ENCODE measurements at places on chromosomes 7 and 10.

- no peak for DNase-seq
Observed at GRCh38 chr7:149330914-149331567, 69.0 kb downstream of the ZNF783 start.

GRCh38 chr7:158461824-158462223 is 125.8 kb downstream of the PTPRN2 start:
- no peak for DNase-seq

DNA sequence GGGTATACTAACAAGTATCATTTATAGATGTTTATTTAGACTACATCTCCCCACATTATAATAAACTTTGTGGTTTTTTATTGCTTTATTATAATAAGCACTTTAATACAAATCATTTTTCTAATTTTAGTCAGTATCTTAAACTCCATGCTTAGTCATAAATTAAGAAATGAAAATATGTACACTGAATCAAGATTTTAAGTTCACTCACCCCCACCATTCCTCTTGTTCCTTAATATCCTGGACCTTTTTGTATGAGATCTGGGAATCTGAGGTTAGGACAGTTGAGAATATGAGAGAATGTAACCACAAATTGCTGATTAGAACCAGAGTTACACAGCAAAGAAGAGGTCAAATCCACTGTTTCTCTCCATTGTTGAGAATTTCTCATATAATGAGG is 93.6 kb upstream of the WNT16 start:
- no peak for DNase-seq

DNA sequence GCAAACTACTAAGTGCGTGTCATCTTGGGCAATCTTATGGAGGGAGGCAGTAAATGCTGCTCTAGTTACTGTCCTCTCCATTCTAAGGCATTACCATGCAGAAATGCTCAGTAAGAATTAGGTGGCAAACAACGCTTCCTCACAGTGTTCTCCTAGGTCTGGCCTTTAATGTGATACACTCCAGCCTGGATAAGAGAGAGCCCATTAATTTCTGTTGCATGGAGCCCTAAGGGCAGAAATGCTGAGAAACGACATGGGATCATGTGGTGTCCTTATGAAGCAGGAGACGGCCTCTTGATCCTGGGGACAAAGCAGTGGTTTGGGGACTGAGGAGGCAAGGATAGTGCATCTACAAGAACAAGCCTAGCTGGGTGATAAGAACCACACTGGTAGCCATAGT is 44.0 kb downstream of the SLC25A13 start:
- no peak for DNase-seq

- DNase-seq: no peak
Observed at GRCh38 chr10:51860257-51860656, 160.9 kb upstream of the CSTF2T start.

DNA sequence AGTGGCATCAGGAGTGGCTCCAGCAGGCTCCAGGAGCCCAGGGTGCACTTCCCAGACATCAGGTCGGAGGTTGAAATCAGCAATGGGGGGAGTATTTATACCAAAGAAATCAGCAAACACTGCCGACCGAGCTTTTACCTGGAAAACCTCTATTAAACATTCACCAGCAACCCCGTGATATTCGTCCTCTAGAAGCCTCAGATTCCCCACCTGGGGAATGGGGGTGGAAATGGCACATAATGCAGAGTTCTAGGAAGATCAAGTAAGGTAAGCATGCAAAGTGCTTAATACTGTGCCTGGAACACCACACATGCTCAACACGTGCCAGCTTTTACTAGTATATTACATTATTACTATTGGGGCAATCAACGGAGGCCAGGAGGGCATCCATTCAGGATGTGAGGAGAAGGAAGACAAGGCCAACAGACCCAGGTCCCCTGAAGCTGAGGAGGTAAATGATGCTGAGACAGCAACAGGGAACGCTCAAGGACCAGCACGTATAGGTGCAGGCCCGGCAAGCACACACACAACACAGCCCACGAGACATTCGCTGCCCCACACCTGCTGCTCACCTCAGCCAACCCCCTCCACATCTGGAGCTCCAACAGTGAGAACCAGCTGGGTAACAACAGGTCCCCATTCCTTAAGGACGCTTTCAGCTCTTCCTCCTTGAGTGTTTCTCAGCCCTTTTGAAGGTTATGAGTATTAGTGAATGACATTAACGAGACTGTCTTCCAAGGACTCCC is 125.5 kb downstream of the TNS3 start:
- DNase-seq: no peak

DNA sequence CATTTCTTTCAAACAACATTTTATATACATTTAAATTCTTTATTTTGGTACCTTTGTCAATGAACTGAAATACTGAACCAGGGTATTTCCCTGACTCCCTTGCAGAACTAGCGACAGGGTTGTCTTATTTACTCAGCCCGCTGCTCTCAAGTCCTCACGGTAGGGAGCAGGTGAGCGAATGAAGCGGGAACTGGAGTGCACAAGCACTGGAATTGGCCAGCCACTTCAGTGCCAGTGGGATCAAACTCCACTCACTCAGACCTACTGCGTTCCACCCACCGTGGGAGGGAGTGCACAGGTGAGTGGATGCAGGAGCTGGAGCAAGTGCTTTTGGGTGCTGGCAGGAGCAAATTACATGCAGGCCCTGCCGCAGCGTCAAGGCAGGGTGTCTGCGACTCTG is 28.1 kb upstream of the NEUROD6 start:
- DNase-seq: no peak

DNA sequence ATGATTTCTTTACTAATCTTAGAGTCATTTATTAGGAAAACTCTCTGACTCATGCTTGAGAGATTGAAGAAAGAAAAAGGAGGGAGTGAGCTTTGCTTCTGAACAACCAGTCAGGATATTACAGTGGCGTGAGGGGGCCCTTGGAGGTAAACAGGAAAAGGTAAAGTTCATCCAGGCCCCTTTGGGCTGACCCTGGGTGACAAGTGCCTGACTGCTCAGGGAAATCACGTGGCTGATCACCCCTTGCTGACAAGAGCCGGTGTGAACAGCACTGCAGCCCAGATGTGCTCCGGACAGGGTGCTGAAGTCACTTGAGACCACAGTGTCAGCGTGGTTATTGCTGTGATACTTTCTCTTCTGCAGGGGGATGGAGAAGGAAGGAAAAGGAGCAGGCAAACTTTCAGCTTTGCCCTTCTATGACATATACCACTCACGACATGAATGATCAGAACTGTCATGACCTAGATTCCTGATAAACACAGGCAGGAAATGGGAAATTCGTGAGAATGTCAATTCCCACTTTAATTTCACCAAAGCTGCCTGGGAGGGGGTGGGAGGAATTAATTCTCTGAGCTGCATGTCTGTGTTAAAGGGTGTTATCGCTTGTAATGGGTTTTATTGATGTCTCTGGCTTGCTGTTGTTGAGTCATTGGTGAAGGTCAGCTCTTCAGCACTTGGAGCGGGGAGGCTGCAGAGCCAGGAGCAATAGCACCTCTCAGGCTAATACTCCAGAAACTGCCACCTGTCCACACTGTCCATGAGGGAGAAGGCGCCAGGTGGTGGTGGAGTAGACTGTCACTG is 139.8 kb upstream of the AOAH start:
- DNase-seq: no peak

- no peak for DNase-seq
Observed at GRCh38 chr10:93757136-93757535, 600 bp upstream of the LGI1 start.

DNA sequence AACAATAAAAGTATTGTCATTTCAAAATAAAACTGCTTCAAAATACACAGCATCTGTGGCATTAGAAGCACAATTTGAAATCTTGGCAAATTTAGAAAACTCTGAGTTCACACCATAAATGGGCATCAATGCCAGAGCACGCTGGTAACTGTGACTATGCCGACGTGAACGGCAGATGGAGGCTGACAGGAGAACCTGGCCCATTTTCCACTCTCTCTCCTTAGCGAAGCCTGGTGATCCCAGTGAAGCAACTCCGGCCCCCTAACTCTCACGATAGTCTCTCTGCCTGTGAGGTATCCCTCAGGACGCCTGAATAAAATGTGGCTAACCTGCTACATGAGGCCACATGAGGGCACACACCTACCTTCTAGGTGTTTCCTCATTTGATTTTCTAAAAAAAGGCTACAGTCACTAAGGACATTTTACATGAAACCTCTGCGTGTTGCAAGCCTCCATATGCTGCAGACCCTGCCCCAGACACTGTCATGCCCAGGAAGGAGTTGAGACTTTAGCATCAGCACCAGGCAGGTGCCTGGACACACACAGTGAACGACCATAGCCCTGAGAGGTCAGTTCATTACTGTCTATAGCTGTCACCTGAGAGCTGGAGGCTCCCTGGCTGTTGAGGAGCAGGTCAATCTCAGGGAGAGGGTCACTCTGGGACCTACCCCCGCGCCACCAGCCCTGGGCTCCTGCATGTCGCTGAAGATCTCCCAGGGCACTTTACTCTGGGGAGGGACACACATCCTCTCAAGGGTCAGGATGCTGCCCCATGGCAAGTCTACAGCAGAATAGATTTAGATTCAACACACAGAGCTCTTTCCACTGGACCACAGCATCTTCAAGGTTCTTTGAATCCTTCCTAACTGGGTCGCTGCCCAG is 62.9 kb upstream of the CAMK2B start:
- no peak for DNase-seq

DNA sequence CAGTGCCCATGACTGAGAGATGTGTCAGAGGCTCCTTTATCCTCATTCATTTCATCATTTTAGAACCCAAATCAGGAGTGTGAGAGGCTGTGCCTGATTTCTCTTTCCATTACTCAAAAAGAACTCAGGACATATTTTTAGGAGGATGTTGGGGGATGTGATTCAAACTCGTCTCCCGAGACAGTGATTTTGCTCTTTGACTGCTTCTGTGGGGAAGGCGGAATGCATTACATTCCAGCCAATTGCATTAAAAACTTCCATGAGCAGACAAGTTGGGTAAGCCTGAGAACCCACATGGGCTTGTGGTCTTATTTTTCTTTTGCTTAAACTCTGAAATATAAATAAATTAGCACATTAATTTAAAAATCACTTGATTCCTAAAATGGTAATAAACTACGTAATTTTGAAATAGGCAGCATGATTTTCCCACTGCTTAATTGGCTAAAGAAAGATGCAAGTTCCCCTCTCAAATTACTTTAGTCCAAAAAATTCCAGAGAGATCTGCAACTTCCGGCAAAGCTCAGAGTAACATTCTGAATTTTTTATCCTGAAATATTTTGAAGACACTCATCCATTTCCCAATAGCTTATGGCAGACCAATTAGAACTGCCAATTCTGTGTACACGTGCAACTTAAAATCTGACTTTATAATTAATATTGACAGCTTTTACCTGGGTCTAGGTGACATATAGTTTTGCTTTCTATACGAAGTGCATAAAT is 185.6 kb downstream of the C7orf25 start:
- no peak for DNase-seq

GRCh38 chr10:11141571-11142091 is 124.0 kb downstream of the CELF2 start:
- DNase-seq: no peak

DNA sequence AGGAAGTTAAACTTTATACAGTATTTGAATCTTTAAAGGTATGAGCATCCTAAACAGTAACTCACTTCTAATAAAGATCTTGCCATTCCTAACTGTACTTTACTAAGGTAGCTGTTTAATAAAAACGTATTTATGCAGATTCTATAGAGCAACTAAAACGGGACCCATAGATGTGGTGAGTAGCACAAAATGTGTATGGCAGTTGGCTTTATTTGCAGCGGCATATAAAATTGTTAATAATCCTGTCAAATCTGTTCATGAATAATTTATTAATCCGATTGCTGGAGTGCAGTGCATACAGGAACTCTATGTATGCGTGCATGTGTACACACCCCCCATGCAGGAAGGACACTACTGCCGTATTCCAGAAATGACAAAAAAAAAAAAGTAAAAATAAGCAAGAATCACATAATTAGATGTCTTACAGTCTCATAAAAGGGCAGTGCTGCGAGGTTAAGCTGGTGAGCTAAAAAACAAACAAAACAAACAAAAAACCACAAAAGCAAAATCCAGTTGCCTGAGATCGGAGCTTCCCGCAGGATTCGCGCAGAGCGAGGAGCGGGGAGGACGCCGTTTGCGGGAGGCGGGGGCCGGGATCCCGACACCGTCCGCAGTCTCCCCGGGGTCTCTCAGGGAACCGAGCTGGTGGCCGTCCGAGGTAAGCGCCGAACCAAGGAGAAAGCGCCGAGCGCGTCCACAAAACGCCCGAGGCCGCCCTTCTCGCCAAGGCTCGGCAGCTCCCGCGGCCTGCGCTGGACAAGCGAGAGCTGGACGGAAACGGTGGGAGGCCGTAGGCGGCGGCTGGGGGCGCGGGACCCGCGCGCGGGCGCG is 518 bp upstream of the COMMD3 start:
- no peak for DNase-seq

GRCh38 chr7:55569269-55569663 is 3.0 kb downstream of the VOPP1 start:
- DNase-seq: no peak

- DNase-seq: peak; percentile 86
Observed at GRCh38 chr7:128933180-128933891, 4.4 kb upstream of the IRF5 start.

GRCh38 chr10:89213191-89213808 is 6.2 kb upstream of the CH25H start:
- no peak for DNase-seq

DNA sequence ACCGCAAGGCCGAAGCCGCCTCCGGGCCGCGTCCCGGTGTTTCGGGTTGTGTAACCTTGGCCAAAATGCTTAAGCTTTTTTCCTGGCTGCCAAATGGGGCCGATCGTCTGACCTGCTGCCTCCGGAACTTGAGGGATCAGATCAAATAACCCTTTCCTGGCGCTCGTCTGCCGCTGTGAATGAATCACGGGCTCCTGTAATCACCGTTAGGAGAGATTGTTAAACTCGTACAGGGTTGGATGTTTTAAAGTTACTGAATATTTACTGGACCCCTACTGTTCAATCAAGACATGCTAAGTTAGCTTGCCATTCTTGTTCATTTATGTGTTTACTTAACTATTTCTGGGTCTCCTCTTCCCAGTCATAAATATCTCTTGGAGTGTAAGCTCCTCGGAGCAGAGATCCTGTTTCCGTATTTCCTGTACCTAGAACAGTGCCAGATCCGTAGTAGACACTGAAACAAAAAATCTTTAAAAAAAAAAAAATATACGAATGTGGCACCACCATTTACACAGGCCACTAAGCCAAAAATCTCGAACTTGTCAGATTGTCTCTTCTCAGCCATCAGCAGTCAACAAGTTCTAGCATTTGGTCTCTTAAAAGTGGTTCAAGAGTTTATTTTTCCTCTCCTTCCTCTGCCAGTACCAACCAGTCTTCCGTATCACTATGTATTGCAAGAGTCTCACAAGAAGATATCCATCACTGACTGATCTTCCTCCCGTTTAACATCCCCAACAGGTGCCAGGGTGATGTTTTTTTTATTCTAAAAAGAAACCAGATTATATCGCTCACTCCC is 650 bp upstream of the TM9SF3 start:
- peak; percentile 69 for DNase-seq

- no peak for DNase-seq
Observed at GRCh38 chr7:50662996-50663395, 97.8 kb upstream of the DDC start.

GRCh38 chr7:66238773-66239466 is 33.8 kb downstream of the TPST1 start:
- DNase-seq: no peak
